ENCODE measurements at places on chromosomes 4 and X. TPM values are rescaled to one million over a fixed set of nuclear protein-coding genes. Genes with fewer than 3 reads are reported as not detected.

DNA sequence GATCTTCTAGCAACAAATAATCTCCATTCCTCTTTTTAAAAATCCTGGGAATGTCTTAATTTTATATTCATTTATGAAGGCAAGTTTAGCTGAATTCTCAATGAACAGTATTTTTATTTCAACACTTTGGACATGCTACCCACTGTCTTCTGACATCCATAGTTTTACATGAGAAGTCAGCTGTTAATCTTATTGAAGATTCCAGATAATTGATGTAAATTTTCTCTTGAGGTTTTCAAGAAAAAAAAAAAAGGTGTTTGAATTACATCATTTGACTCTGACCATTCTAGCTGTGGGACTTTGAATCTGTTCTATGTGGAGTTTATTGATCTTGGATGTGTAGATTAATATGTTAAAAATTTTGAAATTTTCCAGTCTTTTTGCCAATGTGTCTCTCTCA is 28.0 kb downstream of the PDHA2 start:
- H3K36me3 ChIP-seq, result no peaks in the 10 kb centered on the region
- no peaks in the 10 kb centered on the region for H3K4me1 ChIP-seq
- no peak overlapping the region for H3K4me3 ChIP-seq
- no peaks in the 10 kb centered on the region for H3K27me3 ChIP-seq
- no peak overlapping the region for H3K27ac ChIP-seq

DNA sequence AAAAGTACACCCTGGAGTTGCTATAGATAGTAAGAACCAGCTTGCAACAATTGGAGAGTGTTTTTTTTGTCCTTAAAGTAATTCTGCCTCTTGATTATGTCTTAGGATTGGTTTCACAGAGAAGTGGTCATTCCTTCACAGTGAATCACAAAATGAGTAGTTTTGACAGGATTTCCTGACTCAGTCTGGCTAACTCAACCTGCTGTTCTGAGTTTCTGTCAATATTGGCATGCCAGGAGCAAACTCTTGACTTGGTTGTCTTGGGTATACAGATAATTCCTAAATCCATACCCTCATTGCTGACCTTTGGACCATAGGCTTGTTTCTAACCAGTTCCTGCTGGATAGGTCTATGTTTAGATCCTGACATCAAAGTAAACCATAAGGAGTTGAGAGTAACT is 9.4 kb downstream of the FHIP1A start:
- DNase-seq, result peak; percentile 86
- H3K36me3 ChIP-seq, result no peaks in the 10 kb centered on the region

- peak; percentile 46 for DNase-seq
- H3K4me1 ChIP-seq, result no peaks in the 10 kb centered on the region
- no peaks in the 10 kb centered on the region for H3K36me3 ChIP-seq
Measured at GRCh38 chr4:112448306-112449132, 67.5 kb downstream of the NEUROG2 start.

DNA sequence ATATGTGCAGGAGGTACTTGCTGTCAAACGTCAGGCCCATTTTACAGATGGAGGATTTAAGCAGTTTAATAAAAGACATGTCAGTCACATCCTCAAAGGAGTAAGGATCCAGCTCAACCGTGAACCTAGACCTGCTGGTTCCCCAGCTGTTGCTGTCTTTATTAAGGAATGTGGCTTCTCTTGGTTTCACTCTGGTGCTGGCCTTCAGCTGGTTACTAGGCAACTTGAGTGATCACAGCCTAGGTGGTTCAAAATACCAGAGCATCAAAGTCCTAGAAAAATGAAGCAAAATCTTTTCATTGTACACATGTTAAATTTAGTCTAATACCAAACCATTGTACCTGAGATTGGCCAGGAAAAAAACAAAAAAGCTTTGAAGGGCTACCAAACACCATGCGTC is 32.7 kb upstream of the GLRA2 start:
- H3K36me3 ChIP-seq, result no peaks in the 10 kb centered on the region
- H3K27me3 ChIP-seq, result no peaks in the 10 kb centered on the region
- peak overlapping the region; percentile 21 for H3K27ac ChIP-seq
- DNase-seq, result no peak
- no peaks in the 10 kb centered on the region for H3K4me1 ChIP-seq

DNA sequence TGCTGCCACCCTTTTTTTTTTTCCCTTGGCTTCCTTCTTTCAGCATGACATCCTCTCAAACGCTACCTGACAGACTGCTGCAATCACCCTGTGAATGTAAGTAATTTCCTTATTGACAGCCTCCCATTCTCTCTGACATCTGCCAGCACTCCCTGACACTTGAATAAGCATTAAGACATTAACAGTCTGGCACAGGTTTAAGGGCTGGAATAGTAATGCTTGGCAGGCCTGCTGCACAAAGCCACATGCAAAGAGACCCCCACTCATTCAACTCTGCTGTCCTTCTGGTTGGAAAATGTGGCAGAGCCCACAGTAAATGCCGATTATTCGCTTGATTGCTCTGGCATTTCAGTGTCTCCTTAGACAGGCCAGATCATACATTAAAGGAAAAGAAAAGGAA is 28.1 kb upstream of the RASGEF1B start:
- H3K4me3 ChIP-seq, result no peak overlapping the region
- no peaks in the 10 kb centered on the region for H3K36me3 ChIP-seq
- H3K27ac ChIP-seq, result no peak overlapping the region
- no peak for DNase-seq

Gene GYPB
- total RNA-seq, result not detected

GRCh38 chrX:133285341-133285740 is 67.2 kb upstream of the TFDP3 start:
- no peaks in the 10 kb centered on the region for H3K36me3 ChIP-seq
- H3K27me3 ChIP-seq, result no peaks in the 10 kb centered on the region
- H3K27ac ChIP-seq, result no peak overlapping the region
- DNase-seq, result no peak

DNA sequence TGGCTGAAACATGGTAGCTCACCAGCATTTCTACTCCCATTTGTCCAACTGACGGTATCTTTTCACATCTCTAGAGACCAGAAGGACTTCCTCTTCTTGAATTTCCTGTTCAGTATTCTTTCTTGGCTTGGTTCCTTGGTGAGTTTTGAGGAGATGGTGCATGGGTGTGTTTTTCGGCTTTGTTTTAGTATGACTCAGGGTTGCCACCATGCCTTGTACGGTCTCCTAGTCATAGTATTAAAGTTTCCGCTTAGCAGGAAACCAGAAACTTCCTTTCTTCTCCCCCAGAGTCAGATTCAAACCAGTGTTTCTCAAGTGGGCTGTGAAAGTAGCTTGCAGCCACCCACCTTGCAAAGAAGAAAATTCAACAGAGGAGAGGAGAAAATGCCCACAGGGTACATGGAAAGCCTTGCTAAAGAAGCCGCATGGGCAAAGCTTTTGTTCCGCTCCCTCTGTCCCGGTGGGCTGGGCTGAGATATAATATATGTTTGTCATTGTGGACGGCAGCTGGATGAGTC is 5.7 kb downstream of the CD99 start:
- H3K36me3 ChIP-seq, result no peaks in the 10 kb centered on the region
- H3K4me1 ChIP-seq, result peaks cover 49% of the 10 kb centered on the region
- peak overlapping the region; percentile 51 for H3K4me3 ChIP-seq
- peak overlapping the region; percentile 86 for H3K27ac ChIP-seq
- H3K27me3 ChIP-seq, result no peaks in the 10 kb centered on the region

GRCh38 chrX:42127563-42127962 is 204.2 kb upstream of the CASK start:
- H3K27me3 ChIP-seq, result no peaks in the 10 kb centered on the region
- H3K4me3 ChIP-seq, result no peak overlapping the region
- no peaks in the 10 kb centered on the region for H3K4me1 ChIP-seq
- DNase-seq, result no peak
- H3K27ac ChIP-seq, result no peak overlapping the region

GRCh38 chr4:89572224-89572858 is 264.6 kb downstream of the SNCA start:
- DNase-seq, result no peak
- H3K4me1 ChIP-seq, result no peaks in the 10 kb centered on the region
- H3K4me3 ChIP-seq, result no peak overlapping the region

- peak; percentile 74 for DNase-seq
- H3K4me1 ChIP-seq, result peaks cover 51% of the 10 kb centered on the region
- no peaks in the 10 kb centered on the region for H3K36me3 ChIP-seq
- H3K27ac ChIP-seq, result peak overlapping the region; percentile 59
Measured at GRCh38 chr4:156673483-156673882, 298.1 kb downstream of the PDGFC start.

DNA sequence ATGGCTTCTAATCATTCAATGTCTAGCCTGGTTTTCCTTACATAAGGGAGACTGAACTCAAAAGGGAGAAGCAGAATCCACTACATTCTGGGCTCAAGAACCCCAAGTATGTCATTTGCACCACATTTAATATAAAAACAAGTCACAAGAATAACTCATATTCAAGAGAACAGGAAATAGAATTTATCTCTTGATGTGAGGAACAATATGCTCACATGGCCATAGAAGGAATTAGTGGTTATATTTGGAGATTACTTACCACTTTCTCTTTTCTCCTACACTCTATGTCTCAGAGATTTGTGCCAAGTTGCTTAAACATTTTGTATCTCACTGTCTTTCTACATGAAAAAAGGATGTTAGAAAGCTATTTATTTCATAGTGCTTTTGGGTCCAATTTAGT is 922.6 kb upstream of the PABPC4L start:
- H3K27me3 ChIP-seq, result no peaks in the 10 kb centered on the region
- no peak overlapping the region for H3K27ac ChIP-seq
- DNase-seq, result no peak
- no peak overlapping the region for H3K4me3 ChIP-seq

GRCh38 chr4:67796810-67797209 is 42.6 kb upstream of the GNRHR start:
- no peaks in the 10 kb centered on the region for H3K36me3 ChIP-seq
- H3K27ac ChIP-seq, result no peak overlapping the region
- no peak overlapping the region for H3K4me3 ChIP-seq
- no peaks in the 10 kb centered on the region for H3K4me1 ChIP-seq
- DNase-seq, result no peak

Gene NR0B1
- not detected for total RNA-seq

DNA sequence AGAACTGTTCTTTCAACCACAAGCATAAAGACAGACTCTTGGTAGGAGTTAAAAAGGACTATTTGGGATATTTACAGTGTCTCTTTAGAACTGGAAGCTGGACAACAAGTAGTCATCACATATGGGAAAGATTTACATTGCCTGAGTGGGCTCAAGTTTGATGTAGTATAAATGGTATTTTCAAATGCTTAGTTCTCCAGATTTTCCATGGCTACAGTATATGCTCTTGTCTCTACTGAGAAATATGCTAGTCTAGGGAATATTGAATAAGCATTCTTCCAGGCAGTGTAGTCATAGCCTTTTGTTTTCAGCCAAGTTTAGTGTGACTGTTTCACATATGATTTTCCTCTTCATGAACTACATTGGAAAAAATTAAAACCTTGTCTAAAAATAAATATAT is 315.6 kb downstream of the ARHGAP24 start:
- H3K36me3 ChIP-seq, result no peaks in the 10 kb centered on the region
- H3K27ac ChIP-seq, result peak overlapping the region; percentile 89
- no peaks in the 10 kb centered on the region for H3K27me3 ChIP-seq
- no peak overlapping the region for H3K4me3 ChIP-seq
- H3K4me1 ChIP-seq, result peaks cover 70% of the 10 kb centered on the region

Gene CTAG2
- total RNA-seq, result not detected

Gene SSX7
- total RNA-seq, result not detected

Gene USP17L24
- total RNA-seq, result not detected
